ENCODE measurements at places on chromosomes 13 and 19. TPM values are rescaled to one million over a fixed set of nuclear protein-coding genes. Genes with fewer than 3 reads are reported as not detected.

PTPRS gene
- total RNA-seq: 9.3 TPM

LRP3 gene
- 26.3 TPM for total RNA-seq

KLK14 gene
- total RNA-seq: not detected

ICAM5 gene
- total RNA-seq: not detected

FXYD3 gene
- total RNA-seq: 1.0 TPM

PINLYP gene
- 0.43 TPM for total RNA-seq

PRR19 gene
- total RNA-seq: 0.23 TPM

AP1M2 gene
- total RNA-seq: 39.7 TPM

FGF21 gene
- total RNA-seq: not detected

ZNF625 gene
- total RNA-seq: 4.6 TPM

STARD13 gene
- 8.9 TPM for total RNA-seq

Measured in epithelial cell of proximal tubule (primary cell).